ENCODE measurements at places on chromosomes 2 and 18. TPM values are rescaled to one million over a fixed set of nuclear protein-coding genes. Genes with fewer than 3 reads are reported as not detected.

PTPN18 gene
- total RNA-seq = 10.7 TPM

PRPF40A gene
- 115 TPM for total RNA-seq

STPG4 gene
- under 0.01 TPM for total RNA-seq

DRC1 gene
- not detected for total RNA-seq

ABCG8 gene
- total RNA-seq = not detected

SLC8A1 gene
- total RNA-seq = 131 TPM

PJVK gene
- 0.77 TPM for total RNA-seq

SMAD2 gene
- total RNA-seq = 62.3 TPM

LRPPRC gene
- 64.8 TPM for total RNA-seq

PLEKHA3 gene
- total RNA-seq = 6.5 TPM

NFATC1 gene
- total RNA-seq = 2.3 TPM

GKN2 gene
- total RNA-seq = not detected

PFN4 gene
- 0.28 TPM for total RNA-seq

CFC1 gene
- not detected for total RNA-seq

SCN2A gene
- total RNA-seq = 2.0 TPM

ERCC3 gene
- total RNA-seq = 50.0 TPM

ACOXL gene
- total RNA-seq = not detected

ARHGAP15 gene
- total RNA-seq = not detected

SH3RF3 gene
- total RNA-seq = 2.9 TPM

HAAO gene
- total RNA-seq = 0.38 TPM

Data from regular cardiac myocyte (primary cell).